ENCODE measurements at places on chromosomes 7 and 10.
A peak's percentile ranks its signal among the peaks of the same experiment; 100 is the strongest.

GRCh38 chr7:152856351-152856750 lies 96.8 kb downstream of the ACTR3B start:
- no peak for DNase-seq

- DNase-seq = peak; percentile 28
Observed at GRCh38 chr7:157673573-157673972, 336.8 kb downstream of the DNAJB6 start.

GRCh38 chr10:118340486-118340885 lies 1.6 kb downstream of the FAM204A start:
- DNase-seq = no peak

DNA sequence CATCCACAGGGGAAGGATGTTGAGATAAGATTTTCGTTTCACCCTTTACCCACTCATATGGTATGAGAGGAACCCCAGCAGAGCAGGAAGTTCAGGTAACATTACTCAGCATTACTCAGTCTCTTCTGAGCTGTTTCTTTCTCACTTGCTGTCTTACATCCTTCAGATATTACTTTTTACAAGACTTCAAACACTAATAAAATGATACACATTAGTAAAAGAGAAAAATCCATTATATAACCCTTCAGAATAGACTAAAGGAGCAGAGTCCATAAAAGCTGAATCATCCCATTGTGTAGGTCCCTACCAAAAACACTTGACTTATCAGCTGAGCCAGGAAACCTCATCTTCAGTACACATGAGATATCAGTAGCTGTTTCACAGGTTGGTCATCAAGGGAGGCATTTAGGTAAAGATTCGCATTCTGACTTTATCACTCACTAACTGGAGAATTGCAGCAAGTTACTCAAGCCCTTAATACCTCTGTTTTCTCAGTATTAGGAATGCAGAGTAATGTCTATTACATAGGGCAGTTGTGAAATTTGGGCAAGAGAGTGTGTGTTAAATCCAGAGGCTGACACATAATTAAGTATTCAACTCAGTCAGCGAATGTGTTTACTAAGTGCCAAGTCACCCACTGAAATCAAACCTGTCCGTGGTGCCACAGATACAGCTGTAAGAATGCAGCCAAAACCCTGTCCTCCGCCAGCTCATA lies 44.7 kb downstream of the KLF6 start:
- DNase-seq = peak; percentile 40

GRCh38 chr10:49143249-49143648 lies 9.4 kb upstream of the FAM170B start:
- no peak for DNase-seq

GRCh38 chr10:11064832-11065231 lies 47.2 kb downstream of the CELF2 start:
- DNase-seq = no peak

DNA sequence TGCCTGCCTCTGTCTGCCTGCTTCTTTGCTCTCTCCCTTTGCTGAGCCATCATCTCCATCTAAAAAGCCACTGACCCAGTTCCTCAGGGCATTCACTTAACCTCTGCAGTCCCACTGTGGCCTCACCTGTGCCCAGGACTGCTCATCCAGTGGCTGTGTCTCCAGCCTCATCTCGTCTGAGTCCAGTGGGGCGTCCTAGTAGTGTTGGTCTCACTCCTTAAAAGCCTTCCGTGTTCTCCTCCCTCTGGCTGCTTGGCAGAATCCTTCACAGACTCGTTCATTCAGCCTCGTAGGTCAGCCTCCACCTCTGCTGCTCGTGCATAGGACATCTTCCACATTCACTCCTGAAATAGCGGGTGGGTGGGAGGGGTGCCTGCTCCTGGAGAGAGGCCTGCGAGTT lies 7.3 kb downstream of the RARRES2 start:
- no peak for DNase-seq

DNA sequence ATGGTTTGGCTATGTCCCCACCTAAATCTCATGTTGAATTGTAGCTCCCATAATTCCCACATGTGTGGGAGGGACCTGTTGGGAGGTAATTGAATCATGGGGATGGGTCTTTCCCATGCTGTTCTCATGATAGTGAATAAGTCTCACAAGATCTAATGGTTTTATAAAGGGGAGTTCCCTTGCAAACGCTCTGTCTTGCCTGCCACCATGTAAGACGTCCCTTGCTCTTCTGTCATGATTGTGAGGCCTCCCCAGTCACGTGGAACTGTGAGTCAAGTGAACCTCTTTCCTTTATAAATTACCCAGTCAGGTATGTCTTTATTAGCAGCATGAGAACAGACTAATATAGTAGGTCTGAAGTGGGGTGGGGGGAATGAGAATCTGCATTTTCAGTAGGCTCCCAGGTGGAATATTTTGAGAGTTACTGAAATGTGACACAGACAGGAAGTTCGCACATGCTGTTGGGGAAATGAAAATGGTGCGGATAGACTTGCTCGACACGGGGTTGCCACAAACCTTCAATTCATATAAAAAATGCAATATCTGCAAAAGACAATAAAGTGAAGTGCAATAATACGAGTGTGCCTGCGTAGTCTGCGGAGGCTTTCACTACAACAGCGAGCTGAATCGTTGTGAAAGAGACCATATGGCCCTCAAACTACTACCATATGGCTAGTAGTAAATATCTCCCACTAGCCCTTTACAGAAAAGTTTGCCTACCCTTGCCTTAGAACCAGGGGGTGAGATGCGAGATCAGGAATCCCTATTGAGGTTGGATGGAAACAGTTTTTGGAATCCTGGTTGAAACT lies 166.1 kb downstream of the GRK5 start:
- no peak for DNase-seq

GRCh38 chr10:22429146-22429545 lies 83.8 kb downstream of the SPAG6 start:
- DNase-seq = no peak

DNA sequence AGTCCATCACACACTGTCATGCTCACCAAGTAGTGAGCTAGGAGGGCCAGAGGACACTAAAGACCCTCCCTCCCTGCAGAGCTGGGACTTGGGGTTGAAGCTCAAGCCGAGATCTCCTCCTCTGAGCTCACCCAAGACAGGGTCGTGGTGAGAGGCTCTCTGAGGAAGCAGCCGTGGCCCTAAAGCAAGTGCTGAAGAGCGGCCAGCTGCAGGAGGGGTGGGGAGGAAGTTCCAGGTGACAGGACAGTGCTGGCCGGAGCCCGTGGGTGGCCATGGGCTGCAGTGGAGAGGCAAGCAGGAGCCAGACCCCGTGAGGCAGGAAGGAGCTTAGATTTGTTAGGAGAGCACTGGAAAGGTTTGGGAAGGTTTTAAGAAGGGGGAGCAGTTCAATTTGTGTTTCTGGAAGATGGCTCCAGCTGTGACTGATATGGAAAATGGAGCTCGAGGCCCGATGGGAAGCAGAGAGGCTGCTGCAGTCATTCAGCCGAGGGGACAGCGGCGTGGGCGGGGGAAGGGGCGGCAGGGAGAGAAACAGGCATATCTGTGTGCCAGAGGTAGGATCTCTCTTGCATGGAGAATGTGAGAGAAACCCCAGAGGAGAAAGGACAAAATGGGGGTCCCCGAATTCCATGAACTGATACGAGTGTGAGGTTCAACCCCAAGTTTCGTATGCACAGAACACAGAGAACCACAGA lies 26.9 kb upstream of the DNAAF5 start:
- no peak for DNase-seq

DNA sequence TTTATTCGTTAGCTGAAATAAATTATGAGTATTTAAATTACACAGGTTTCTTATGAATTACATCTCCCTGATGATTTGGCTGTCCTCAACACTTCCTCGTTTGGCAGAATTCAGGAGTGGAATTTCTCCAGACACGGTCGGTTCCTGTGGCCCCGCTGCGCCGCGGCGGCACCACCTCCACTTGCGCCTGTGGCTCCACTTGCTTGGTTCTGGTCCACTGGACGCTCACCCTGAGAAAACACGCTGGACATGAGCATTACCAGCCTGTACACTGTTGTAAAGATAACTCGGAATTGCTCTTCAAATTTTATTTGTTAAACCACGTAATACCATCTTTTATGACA lies 85.3 kb downstream of the ZNF33B start:
- no peak for DNase-seq
